ENCODE measurements at places on chromosomes 2 and 18.

GRCh38 chr2:10798783-10799182 is 13.8 kb downstream of the PDIA6 start:
- H3K4me1 ChIP-seq: no peaks in the 10 kb centered on the region
- H3K4me3 ChIP-seq: no peak overlapping the region
- no peak for DNase-seq
- H3K36me3 ChIP-seq: no peaks in the 10 kb centered on the region
- no peaks in the 10 kb centered on the region for H3K27me3 ChIP-seq
- H3K27ac ChIP-seq: no peak overlapping the region

- DNase-seq: no peak
- H3K36me3 ChIP-seq: no peaks in the 10 kb centered on the region
- H3K4me3 ChIP-seq: no peak overlapping the region
- H3K27me3 ChIP-seq: no peaks in the 10 kb centered on the region
- no peak overlapping the region for H3K27ac ChIP-seq
Observed at GRCh38 chr2:15369129-15369528, 192.0 kb downstream of the NBAS start.

DNA sequence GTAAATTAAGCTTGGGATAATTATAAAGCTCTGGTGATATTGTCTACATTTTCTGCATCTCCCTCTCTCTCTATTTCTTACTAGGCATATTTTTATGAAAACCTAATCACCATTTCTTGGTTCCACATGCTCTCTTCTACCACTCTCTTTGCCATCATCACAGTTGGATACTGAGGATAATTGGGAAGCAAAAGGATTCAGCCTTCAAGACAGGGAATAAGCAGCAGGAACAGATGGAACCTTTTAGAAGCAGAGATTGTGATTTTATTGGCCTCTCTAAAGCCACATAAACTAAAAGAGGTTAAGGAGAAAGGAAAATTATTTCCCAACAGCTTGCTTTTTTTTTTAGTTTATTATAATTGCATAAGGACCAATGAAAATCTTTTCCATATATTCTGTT is 226.3 kb upstream of the SPHKAP start:
- DNase-seq: no peak
- H3K4me3 ChIP-seq: no peak overlapping the region
- no peaks in the 10 kb centered on the region for H3K4me1 ChIP-seq

- H3K27ac ChIP-seq: no peak overlapping the region
- no peaks in the 10 kb centered on the region for H3K27me3 ChIP-seq
- H3K4me3 ChIP-seq: no peak overlapping the region
- no peaks in the 10 kb centered on the region for H3K36me3 ChIP-seq
Observed at GRCh38 chr18:26992926-26993325, 127.4 kb upstream of the AQP4 start.

DNA sequence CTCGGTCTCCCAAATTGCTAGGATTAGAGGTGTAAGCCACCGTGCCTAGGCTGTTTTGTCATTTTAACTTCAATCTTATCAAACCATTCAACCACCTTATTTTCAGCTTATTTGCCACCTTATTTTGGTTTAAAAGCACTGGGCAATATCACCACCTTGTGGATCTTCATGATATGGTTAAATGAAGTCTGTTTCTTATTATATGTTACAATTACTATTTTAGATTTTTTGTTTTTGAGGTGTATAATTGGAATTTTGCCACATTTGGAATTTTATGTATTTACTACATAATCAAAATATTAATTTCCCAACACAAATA is 43.8 kb upstream of the SCN9A start:
- H3K4me1 ChIP-seq: no peaks in the 10 kb centered on the region
- no peak for DNase-seq
- H3K27me3 ChIP-seq: no peaks in the 10 kb centered on the region
- no peak overlapping the region for H3K4me3 ChIP-seq

DNA sequence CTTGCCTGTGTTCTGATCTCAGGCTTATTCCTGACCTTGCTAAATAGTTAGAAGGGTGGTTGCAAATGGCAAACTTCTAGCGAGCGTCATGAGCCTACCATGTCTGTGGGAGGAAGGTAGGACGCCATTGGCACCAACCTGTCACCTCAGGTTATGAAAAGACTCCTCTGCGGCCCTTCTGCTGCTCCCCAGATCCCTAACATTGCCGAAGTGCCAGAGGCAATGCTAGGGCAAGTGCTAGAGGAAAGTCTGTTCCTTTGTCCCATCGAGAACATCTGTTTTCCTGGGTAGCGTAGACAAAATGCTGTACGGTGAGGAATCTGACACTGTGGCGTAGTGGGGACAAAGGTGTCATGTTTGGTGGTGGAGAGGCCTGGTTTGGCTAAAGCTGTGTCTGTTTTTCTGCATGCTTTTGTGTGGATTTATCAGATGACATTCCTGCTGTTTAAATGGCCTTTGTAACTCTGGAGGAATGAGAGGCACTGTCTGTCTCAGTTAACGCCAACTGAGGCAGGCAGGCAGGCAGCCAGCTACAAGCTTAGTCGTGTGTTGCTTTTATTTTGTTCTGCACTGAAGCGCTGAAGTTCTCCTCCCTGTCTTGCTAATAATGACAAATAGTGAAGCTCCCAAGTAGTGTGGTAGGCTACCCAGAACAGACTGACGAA is 94.1 kb downstream of the PRPF40A start:
- H3K4me3 ChIP-seq: no peak overlapping the region
- H3K27ac ChIP-seq: no peak overlapping the region
- DNase-seq: no peak
